ENCODE measurements at places on chromosomes 4 and X.

DNA sequence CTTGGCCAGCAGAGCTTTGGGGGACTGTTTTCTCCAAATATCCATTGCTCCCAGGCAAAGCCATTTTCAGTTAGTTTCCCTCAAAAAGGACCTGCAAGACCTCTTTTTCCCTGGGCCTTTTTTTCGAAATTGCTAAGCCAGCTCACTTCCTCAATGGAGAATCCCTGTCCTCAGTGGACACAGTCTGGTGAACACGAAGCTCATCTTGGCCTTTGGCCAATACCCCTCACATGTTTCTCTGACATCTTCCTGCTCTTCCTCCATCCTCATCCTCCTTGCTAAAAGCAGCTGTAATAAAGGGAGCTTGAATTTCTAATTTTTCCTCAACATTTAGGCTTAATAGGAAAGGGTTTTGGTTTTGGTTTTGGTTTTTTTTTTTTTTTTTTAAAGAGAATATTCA is 17.6 kb upstream of the PRPS1 start:
- DNase-seq, result no peak

DNA sequence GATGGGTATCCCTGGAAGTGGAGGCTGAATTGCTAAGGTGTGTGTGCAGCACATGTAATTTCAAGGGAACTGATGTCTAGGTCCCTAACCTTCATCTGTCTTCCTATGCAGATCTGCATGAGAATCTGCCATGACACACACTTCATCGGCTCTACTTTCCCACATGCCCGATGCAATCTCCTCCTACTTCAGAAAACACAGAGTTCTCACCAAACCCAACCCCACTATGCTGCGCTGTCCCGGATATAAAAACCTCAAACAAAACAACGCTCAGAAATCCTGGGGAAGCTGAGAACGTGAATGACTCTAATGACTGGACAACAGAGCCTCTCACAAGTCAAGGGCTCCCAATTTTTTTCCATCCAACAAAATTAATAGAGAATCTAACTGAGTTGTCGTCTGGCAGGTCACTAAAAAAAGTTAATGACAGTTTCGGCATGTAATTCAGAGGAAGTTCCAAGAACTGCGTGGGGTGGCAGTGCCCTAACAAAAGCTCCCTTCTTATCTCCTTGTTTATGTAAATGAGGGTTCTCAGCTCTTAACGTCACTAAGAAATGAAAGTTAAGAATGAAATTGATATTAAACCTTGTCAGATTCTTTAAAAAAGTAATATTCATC is 39.0 kb downstream of the STX18 start:
- no peak for DNase-seq

DNA sequence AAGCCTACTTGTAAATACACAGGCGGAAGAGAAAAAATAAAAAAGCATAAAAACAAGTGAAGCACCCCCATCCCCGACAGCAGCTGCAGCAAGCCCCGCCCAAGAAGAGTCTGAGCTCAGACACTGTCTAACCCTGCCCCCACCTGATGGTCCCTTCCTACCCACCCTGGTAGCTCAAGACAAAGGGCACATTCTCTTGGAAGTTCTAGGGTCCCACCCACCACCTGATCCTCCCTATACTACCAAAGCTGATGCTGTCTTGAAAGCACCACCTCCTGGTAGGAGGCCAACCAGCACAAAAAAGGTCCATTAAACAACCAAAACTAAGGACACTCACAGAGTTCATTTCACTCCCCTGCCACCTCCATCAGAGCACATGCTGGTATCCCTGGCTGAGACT is 308.2 kb downstream of the KLHL13 start:
- DNase-seq, result no peak

DNA sequence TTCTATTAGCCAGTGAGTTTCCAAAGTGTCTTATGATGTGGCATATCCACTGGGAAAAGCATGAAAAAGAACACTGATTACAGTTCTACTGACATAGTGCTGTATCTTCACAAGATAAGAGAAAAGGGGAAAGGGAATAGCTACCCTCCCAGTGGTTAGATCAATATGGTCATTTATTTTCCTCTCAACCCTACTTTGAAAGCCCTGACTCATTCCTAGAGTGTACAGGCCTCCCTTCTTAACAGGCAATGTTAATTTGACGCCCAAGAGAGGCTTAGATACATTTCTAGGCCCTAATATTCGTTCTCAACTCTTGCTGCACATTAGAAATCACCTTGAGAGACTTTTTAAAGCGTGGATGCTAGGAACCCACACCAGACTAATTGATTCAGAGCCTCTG is 20.4 kb upstream of the BRS3 start:
- no peak for DNase-seq

DNA sequence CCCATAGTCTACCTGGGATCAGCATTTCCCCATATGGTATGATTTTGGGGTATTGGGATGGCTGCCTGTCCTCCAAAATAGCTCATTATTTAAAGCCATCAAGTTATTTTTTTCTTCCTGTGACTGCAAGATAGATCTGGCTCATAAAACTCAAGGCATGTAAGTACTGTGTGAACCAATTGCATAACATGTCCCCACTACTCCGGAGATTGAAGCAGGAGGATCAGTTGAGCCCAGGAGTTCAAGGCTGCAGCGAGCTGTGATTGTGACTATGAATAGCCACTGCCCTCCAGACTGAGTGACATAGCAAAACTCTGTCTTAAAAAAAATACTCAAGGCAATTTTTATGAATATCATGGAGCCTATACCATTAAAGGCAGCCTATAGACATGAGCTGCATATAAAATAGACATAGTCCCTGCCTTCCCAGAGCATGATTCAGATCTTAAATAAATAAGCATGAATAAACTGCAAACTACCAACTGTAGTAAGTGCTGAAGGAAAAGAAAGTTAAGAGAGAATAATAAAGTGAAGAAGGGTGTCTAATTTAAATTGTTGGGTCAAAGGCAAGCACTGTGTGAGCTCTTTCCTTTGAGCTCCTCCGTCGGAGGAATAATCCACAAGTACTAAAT is 16.9 kb upstream of the MMAA start:
- no peak for DNase-seq

- DNase-seq, result peak; percentile 33
Observed at GRCh38 chrX:134949271-134949670, 41.5 kb upstream of the SMIM10 start.

GRCh38 chr4:56703378-56703777 is 22.3 kb upstream of the HOPX start:
- DNase-seq, result no peak

DNA sequence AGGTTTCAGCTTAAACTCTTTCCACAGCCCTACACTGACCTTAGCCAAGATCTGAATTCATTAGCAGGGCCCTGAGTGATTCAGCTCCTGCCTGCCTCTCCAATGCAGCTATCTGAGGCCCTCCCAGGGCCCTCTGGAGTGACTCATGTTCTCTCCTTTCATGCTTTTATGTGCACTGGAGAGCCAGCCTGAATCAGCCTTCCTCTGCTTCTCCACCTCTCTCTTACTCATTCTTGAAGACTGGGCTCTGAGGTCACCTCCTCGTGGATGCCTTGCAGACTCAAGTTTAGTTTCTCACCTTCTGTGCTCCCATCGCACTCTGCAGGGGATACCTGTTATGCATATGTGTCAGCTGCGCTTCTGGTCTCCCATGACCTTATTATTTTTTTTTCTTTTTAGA is 3.1 kb upstream of the OCIAD2 start:
- DNase-seq, result peak; percentile 50

- DNase-seq, result no peak
Observed at GRCh38 chr4:168743601-168744000, 246.7 kb downstream of the PALLD start.

- DNase-seq, result no peak
Observed at GRCh38 chrX:112651766-112652165, 28.0 kb downstream of the LHFPL1 start.

GRCh38 chr4:185683896-185684295 is 128.1 kb downstream of the SORBS2 start:
- no peak for DNase-seq

DNA sequence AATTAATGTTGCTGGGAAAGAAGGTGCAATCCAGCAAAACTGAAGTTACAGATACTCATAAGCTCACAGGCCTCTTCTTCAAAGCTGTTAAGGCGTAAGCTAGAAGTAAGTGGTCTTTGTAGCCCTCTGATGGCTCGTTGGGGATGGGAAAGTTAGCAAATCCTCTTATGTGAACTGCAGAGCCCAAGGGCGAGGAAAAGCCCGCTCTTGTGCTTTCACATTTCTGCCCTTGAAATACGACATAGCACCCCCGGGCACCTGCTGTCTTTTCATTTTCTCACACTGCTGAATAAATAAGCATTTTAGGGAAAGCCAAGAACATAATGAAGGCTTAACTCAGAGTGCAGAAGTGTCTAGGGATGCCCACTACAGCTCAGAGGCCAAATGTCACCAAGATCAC is 73.1 kb upstream of the SORBS2 start:
- DNase-seq, result no peak

DNA sequence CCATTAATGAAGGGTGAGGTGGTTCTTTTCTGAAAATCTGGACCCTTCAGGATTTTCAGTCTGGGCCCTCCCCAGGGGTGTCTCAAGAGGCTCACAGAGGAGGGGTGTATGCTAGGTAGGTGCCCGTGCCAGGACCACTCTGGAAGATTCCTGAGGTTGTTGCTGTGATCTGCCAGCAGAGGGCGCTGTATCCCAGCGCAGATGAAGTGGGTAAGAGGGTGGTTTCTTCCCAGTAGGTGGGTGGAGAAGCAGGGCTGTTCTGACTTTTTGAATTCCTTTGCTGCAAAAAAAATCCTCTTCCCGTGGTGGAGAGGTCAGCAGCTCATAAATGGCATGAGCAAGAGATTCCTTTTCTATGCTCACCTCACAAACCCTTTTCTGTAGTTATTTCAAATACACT is 51.1 kb downstream of the SCML1 start:
- peak; percentile 24 for DNase-seq

DNA sequence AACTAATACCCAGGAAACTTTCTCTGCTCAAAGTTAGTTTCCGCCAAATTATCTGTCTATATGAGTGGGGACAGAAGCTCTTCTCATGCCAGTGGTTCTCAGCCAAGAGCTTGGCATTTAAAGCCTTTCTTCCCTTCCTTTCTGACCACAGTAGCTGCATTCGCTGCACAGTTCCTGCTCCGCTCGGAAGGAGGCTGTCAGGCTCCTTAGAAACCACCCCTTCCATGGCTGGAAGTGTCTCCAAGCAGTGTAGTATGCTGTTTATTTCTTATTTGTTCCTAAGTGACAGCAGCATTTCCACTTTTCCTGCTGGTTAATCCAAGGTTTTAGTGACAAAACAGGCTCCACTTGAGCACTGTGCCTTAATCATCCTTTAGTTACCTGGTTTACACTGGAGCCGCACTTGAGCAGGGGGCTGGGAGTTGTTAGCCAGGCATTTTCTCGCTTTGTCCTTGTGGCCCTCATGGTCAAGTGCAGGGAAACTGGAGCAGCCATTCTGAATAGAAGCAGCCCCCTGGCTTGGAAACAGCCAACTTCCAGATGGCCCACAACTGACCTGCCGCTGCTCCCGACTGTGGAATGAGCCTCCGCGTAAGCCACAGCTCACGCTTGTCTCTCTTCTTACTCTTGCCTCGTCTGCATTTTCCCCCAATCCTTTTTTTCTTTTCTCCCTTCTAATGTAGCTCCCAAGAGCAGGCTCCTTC is 739.4 kb upstream of the TENM3 start:
- no peak for DNase-seq

GRCh38 chrX:55074851-55075467 is at the start of gene PAGE2B:
PAGE2B (plus strand) TSS chrX:55075030; CDS start chrX:55076042, 1,012 bp downstream.
- DNase-seq, result no peak

DNA sequence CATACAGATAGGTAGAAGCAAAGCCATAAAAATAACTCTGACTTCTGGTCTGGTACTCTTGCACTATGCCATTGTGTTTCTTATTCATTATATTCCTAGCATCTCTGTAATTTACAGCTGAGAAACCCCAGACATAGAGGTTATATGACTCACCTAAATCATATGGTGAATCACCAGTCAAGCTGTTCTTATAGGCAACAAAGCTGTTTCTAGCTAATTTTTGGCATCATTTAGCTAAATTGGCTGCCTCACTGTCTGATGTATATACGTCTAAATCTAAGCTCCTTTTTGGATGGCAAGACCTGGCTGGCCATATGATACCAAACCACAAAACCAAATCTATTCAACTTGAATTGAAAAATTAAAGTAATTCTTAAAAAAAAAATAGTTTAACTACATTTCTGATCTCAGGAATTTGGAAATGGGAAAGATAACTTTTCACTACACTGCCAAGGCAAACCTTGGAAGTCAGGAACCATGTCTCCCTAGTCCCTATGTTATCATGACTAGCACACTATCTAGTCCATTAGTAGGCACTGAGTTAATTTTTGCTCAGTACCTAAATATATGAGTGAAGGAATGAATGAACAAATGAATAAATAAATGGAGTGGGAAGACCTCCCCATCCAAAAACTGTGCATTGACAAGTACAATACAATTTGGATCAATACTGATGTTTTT is 41.3 kb upstream of the STAG2 start:
- no peak for DNase-seq

GRCh38 chrX:109684136-109684535 is 48.9 kb downstream of the ACSL4 start:
- DNase-seq, result no peak

- no peak for DNase-seq
Observed at GRCh38 chrX:1170243-1170642, 42.2 kb downstream of the CRLF2 start.

DNA sequence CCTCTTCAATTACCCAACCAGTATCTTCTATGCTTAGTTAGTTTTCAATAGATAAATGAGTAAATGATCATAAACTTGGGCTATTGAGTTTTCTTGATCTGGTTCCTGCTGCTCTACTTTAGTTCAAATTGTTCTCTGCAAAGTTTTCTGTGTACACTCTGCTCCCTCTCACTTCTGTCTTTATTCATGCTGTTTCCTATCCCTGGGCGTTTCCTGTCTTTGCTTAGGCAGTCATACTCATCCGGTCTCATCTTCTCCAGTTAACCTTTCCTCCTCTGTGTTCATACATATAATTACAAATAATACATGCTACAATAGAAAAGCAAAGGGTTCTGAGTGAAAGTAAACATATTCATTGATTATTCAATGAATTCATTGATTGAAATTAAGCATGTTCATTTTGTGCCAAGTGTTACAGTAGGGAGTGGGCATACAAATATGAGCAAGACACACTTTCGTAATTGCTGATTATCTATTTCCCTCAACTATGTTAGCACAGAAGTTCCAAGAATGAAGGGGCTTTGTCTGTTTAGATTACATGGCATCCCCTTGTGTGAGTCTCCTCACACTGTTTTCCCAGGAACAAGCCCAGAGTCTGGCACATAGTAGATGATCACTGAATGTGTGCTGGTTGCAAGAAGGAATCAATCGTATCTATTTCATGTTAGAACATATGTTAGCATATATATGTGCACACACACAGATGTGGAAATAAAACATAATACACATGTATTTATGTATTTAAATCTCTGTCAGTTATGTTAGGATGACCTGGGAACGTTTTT is 1.1 kb downstream of the RAB39B start:
- no peak for DNase-seq

GRCh38 chr4:7157666-7158065 is 34.7 kb upstream of the SORCS2 start:
- no peak for DNase-seq

DNA sequence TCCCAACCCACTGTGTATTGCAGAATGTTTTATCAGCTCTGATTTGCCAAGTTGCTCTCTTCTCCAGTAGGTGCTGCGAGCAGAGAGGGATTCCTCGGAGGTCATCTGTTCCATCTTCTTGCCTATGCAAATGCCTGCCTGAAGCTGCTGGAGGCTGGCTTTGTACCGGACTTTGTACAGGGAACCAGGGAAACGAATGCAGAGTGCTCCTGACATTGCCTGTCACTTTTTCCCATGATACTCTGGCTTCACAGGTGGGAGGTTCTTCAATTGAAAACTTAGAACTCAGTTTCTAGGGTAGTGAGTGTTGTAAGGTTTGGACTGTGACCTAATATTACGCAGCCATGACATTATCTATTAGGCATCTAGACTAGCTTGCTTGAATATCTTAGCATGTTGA is 24.9 kb downstream of the AR start:
- peak; percentile 58 for DNase-seq
